ENCODE measurements at places on chromosomes 1 and 21.

- no peak for DNase-seq
Measured at GRCh38 chr1:149936170-149936991, at the start of gene MTMR11. TSS of gene MTMR11 (minus strand) at chr1:149936879. CDS start at chr1:149936647, 232 bp downstream.

DNA sequence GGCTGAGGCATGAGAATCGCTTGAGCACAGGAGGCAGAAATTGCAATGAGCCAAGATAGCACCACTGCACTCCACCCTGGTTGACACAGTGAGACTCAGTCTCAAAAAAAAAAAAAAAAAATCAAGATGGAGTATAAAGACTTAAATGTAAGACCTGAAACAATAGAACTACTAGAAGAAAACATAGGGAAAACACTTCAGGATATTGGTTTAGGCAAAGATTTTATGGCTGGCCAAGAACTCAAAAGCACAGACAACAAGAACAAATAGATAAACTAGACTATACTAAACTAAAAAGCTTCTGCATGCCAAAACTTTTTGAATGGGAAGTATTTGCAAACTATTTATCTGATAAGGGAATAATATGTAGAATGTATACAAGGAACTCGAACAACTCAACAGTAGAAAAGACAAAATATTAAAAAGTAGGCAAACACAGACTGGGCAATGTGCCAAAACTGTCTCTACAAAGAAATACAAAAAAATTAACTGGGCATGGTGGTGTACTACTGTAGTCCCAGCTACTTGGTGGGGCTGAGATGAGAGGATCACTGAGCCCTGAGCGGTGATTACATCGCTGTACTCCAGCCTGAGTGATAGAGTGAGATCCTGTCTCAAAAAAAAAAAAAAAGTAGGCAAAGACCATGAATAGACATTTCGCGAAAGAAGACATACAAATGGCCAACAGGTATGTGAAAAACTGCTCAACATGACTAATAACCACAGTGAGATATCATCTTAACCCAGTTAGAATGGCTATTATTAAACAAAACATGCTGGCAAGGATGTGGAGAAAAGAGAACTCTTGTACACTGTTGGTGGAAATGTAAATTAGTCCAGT lies 25.3 kb downstream of the DTL start:
- DNase-seq: no peak

GRCh38 chr1:167175901-167176300 lies 44.8 kb upstream of the POU2F1 start:
- DNase-seq: no peak

DNA sequence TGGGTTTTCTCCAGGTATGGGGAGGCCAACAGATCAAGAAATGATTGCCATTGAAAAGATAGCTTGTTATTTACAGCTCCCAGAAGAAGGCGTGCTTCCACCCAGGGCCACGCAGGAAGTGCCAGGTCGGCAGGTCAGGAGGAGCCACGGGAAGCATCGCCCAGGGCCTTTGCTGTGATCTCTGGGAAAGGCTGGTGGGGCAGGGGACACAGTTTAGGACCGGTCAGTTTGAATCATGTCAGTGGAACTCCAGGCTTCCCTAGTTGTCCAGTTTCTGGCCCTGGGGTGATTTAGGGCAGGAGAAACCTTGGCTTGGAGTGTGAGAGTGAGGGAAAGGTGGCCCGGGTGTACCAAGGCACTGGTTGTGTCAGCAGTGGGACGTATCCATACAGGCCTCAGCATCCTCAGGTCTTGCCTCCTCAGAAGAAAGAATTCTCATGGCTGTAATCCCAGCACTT lies 11.4 kb downstream of the PLA2G5 start:
- no peak for DNase-seq

GRCh38 chr1:201346337-201346939 lies 31.0 kb downstream of the TNNT2 start:
- DNase-seq: no peak

DNA sequence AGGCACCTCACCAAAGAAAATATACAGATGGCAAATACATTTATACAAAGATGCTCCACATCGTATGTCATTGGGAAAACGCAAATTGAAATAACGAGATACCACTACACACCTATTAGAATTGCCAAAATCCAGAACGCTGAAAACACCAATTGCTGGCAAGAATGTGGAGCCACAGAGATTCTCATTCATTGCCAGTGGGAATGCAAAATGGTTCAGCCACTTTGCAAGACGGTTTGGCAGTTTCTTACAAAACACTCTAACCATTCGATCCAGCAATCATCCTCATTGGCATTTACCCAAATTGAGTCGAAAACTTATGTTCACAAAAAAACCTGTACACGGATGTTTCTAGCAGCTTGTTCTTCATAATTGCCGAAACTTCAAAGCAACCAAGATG lies 223.3 kb upstream of the GREM2 start:
- DNase-seq: no peak

- DNase-seq: no peak
Measured at GRCh38 chr1:55673416-55673815, 458.3 kb upstream of the USP24 start.

DNA sequence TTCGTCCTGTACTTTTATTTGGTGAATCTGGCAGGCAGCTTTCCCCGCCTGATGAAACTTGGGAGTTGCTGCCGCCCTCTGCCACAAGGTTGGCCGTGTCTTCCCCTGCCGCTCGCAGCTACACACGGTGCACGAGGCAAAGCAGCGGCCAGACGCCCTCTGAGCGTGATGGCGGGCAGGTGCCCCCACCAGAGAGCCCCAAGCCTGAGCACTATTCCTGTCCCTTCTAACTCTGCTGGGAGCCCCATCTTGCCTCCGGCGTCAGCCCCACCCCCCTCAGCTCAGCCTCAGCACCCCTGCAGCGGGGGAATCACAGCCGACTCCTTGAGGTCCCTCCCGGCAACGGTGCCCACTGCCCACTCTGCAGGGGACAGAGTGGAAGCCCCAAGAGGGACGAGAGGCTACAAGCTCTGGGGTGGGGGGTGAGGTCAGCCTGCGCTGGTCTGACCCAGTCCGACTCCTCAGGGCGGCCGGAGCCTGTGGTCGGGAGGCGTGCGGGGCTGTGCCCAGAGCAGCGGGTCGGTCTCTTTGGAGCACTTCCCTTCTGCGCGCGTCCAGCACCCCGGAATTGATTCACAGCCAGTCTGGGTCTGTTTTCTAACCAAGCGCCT lies 41.3 kb downstream of the RIPK4 start:
- no peak for DNase-seq

GRCh38 chr1:45304311-45305081 lies 22.2 kb upstream of the HPDL start:
- no peak for DNase-seq

- no peak for DNase-seq
Measured at GRCh38 chr1:154350383-154350782, 25.1 kb downstream of the ATP8B2 start.

- DNase-seq: no peak
Measured at GRCh38 chr21:28704746-28705145, 287.9 kb downstream of the LTN1 start.

DNA sequence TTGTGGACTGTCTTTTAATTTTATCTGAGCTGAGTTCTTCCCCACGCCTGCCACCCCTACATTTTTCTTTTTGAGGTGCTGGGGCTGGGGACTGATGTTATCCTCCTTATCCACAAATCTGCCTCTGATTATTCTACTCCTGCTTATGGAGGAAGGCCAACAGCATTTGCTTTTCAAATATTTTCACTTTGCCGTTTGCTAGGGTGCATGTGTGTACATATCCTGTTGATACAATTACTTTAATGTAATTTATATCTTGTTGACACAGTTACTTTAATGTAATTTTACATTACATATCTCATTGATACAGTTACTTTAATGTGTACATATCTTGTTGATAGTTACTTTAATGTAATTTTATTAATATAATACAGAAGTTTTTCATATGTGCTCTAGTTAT lies 36.2 kb downstream of the PRRC2C start:
- DNase-seq: no peak

- no peak for DNase-seq
Measured at GRCh38 chr1:43688594-43689000, 18.7 kb upstream of the ST3GAL3 start.

- DNase-seq: no peak
Measured at GRCh38 chr21:45670731-45671130, 27.2 kb downstream of the PCBP3 start.

GRCh38 chr1:84000954-84001495 lies 2.1 kb upstream of the TTLL7 start:
- no peak for DNase-seq

GRCh38 chr1:6935361-6935883 lies 150.2 kb downstream of the CAMTA1 start:
- no peak for DNase-seq

GRCh38 chr1:244435562-244436205 lies 16.0 kb downstream of the ADSS2 start:
- DNase-seq: no peak

DNA sequence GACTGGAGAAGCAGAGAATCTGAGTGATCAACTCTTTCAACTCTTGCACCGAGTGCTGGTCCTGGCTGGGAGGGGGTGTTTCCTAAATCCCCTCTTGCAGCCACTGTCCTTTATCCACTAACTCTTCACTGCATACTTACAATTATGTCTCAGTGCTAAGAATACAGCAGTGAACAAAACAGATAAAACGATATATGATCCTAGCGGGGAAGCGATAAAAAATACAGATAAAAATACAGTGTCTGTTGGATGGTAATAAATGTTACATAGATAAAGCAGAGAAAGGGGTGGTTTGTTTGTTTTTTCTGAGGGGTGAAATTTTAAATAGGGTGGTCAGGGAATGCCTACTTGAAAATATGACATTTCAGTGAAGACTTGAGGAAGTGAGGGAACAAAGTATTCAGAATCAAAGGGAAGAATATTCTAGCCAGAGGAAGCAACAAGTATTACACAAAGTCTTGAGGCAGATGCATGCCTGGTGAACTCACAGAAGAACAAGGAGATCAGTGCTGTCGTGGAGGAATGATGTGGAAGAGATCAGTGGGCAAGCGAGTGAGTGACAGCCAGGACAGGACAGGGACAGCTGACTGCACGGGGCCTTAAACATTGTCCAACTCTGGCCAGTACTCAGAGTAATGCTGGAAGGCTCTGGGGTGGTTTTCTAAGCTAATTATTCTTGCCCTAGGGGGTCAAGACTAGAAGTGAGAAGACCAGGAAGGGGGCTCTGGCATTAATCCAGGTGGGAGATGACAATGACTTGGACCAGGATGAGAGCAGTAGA lies 110.0 kb downstream of the APP start:
- no peak for DNase-seq

DNA sequence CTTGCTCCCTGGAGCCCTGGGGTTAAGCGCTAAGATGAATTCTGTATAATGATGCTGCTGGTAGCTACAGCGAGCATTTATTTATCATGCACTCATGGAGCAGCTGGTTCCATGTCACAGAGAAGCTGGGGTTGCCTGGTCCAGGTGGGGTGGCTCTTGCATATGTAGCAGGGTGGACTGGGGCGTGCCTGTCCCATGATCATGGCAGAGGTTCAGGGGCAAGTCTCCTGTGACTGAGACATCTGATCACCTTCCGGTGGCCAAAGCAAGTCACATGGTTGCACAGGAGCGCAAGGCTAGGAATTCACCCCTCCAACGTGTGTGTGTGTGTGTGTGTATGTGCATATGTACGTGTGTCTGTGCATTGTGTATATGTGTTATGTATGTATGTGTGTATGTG lies 15.6 kb upstream of the KCNAB2 start:
- DNase-seq: no peak

GRCh38 chr1:164659621-164660411 lies 100.8 kb downstream of the PBX1 start:
- no peak for DNase-seq

DNA sequence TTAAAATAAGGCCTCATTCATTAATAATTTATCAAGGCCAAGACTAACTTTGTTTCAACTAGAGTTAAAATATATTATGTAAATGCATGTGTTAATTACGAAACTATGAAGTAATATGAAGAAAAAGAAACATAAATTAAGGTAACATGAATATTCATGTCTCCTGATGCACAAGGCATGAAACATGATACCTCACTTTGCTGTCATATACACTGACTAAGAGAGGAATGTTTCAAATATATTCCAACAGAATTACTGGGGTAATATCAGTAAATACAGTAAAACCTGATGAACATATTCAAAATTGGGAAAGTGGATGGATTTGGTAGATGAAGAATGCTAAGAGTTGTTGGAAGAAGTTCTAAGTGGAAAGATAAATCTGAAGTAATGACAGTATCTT lies 274.6 kb downstream of the LRRC7 start:
- no peak for DNase-seq

- no peak for DNase-seq
Measured at GRCh38 chr1:14877224-14877623, 276.3 kb upstream of the TMEM51 start.

DNA sequence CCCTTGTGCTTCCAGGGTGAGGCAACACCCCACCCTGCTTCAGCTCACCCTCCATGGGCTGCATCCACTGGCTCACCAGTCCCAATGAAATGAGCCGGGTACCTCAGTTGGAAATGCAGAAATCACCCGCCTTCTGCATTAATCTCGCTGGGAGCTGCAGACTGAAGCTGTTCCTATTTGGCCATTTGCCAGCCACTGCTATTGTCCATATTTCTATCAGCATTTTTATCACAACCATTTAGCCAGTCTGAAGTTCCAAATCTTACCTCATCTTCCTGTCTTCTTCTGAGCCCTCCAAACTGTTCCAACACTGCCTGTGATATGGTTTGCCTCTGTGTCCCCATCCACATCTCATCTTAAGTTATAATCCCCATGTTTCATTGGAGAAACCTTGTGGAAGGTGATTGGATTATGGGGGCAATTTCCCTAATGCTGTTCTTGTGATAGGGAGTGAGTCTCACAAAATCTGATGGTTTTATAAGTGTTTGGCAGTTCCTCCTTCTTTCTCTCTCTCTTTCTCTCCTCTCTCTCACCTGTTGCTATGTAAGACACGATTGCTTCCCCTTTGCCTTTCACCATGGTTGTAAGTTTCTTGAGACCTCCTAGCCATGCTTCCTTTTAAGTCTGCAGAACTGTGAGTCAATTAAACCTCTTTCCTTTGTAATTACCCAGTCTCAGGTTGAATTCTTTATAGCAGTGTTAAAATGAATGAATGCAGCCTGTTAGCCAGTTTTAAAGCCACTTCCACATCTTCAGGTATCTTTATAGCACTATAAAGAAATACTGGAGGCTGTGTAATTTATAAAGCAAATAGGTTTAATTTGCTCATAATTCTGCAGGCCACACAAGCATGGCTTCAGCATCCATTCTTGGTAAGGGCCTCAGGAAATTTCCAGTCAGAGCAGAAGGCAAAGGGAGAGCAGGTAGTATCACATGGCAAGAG lies 203.5 kb downstream of the FCRL5 start:
- DNase-seq: no peak

DNA sequence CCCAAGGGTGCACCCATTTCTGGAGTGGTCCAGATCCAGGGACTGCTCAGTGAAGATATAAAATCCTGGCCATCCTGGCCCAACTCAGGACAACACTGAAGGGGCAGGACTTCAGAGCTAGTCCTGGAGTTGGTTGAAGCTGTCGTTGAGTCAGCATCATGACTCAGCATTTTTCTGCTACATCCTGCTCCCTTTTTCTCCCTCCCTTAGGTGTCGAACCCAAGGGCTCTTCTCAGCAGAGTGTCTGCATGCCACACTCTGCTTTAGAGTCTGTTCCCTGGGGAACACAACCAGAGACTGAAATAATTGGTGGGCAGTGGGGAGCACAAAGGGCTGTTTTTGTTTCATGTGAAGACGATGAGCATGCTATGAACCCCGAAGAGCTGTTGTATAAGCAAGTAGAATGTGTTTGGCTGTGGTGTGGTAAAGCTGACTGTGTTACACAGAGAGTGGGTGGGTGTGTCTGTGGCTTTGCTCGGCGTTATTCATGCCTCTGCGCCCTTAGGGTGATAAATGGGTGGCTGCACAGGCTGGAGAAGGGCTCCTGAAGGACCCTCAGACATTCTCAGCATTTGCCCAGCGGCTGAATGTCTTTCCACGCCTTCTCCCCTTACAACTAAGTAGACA lies 167.2 kb downstream of the CYYR1 start:
- no peak for DNase-seq

All from CD4-positive, alpha-beta T cell treated with Interleukin-21 for 1 hour (primary cell).